ENCODE measurements at places on chromosomes 1 and 21. TPM values are rescaled to one million over a fixed set of nuclear protein-coding genes. Genes with fewer than 3 reads are reported as not detected.

The SPRR2G gene
- total RNA-seq = not detected

- DNase-seq = no peak
Measured at GRCh38 chr1:86938450-86938849, 24.0 kb downstream of the HS2ST1 start.

DNA sequence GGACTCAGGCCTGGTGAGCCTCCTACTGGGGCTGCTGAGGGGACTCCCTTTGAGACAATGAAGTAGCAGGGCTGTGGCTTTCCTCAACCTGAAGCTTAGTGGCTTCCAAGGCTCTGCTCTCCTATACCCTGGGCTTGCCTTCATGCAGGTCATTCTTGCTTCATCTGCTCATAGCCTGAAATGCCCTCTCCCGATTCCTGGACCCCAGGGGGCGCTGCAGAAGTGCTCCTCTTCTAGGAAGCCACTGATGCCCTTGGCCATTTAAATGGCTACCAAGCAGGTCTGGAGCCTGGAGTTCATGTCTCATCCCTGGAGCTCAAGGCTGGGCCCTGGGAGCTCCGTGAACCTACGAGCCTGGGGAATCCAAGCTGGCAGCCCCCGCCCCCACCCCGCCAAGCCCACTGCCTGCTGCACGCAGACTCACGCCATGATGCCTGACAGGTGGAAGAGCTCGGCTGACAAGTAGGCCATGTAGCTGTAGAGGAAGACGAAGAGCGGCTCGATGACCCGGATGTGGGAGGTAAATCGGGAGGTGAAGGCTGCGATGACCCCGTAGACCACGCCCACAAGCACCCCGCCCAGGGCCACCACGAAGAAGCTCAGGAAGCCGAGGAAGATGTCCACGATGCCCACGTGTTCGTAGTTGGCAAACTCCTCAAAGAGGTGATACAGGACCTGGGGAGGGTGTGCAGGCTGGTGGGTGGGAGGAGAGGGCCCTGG lies 45.7 kb downstream of the SLC9A1 start:
- peak; percentile 76 for DNase-seq

The MATN1 gene
- 0.50 TPM for total RNA-seq

DNA sequence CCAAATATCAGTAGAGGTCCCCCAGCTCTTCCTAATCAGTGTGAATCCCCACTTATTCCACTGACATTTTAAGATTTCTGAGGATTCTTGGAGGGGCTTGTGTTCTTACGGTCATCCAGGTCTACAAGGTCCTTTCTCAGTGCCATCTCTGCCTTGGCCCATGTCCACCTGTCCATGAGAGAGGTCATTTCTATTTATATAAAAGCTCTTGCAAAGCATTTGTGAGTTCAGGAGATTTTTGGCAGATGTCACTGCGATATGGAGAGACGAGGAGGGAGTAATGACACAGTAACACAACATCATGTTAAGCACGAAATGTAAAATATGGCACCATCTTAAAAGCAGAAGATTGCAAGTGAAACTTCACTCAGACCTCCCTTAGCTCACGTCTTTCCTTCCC lies 144.6 kb upstream of the NFIA start:
- no peak for DNase-seq

GRCh38 chr21:14452727-14453241 lies 69.8 kb upstream of the HSPA13 start:
- DNase-seq = no peak
